ENCODE measurements at places on chromosomes 12 and 14. TPM values are rescaled to one million over a fixed set of nuclear protein-coding genes. Genes with fewer than 3 reads are reported as not detected.

The KCNH3 gene
- 0.13 TPM for total RNA-seq

The TMEM253 gene
- 0.13 TPM for total RNA-seq

The CSAD gene
- total RNA-seq: 5.1 TPM

The PZP gene
- total RNA-seq: 0.26 TPM

The NTS gene
- 0.26 TPM for total RNA-seq

The ASB2 gene
- not detected for total RNA-seq

The IL31 gene
- total RNA-seq: not detected

The INHBE gene
- total RNA-seq: not detected

The TSPAN19 gene
- 0.13 TPM for total RNA-seq

The OR6C2 gene
- not detected for total RNA-seq

The SLC2A14 gene
- under 0.01 TPM for total RNA-seq

The MYH6 gene
- not detected for total RNA-seq

The PYGL gene
- total RNA-seq: 82.7 TPM

The KRT6A gene
- not detected for total RNA-seq

The RND1 gene
- 6.1 TPM for total RNA-seq

The NEUROD4 gene
- not detected for total RNA-seq
